ENCODE measurements at places on chromosomes 4 and X.

- no peak for DNase-seq
Measured at GRCh38 chrX:133661962-133662839, 246.9 kb upstream of the GPC4 start.

DNA sequence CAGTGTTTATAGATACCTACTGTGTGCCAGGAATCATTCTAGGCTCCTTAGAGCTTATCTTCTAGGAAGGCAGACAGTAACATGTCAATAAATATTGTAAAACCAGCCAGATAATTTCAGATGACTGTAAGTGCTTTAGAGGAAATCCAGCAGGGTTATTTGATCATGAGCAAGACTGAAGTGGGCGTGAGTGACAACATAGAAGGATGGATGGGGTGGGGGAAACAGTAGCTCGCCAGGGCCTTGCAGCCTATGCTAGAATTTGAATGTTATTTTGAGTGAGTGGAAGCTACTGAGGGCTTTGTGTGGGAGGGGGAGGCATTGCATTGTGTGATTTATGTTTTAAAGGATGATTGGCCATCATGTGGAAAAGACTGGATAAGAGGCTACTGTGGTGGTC is 6.7 kb downstream of the SRD5A3 start:
- DNase-seq, result no peak

DNA sequence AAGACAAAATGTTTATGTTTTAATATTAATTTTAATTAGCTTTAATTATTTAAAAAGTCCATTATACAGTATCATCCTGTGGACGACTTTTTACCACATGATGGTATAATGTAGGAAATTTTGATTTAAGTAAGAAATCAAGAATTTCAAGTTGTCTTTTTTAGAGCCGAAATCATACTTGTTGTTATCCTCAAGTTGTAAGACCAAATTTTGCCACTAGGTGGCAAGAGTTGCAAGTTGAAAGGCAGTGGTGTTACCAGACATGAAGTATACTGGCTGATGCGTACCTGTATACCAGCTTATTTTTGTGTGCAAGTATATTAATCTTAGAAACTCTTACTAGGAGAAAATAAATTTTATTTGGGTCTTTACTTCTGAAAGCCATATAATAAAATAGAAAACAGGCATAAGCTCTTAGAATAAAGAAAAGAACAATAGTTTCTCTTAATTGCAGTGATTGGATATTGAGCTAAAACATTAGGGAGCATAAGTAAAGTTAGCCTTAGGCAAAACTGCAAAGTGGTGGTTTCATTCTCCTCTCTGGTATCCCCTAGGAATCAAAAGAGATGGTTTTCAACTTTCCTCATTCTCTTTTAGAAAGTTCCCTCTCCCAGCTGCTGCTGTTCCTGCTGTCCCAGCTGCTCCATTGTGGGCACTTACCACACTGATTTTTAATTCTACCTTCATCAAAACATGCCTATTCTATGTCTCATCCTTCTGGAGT is 118.0 kb upstream of the WDFY3 start:
- no peak for DNase-seq

DNA sequence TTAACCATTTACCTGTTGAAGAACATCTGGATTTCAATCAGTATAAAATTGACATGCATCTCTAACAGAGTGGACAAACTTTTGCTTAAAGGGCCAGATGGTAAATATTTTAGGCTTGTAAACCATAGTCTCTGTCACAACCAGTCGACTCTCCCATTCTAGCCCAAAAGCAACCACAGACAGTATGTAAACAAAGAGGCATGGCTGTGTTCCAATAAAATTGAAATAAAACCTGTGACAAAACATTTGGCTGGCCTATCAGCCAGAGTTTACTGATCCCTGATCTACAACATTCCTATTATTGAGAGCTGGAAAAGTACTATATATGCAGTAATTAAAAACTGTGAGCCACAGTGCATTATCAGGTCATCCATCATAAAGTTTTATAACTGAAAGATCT is 3.2 kb downstream of the CENPC start:
- DNase-seq, result no peak

DNA sequence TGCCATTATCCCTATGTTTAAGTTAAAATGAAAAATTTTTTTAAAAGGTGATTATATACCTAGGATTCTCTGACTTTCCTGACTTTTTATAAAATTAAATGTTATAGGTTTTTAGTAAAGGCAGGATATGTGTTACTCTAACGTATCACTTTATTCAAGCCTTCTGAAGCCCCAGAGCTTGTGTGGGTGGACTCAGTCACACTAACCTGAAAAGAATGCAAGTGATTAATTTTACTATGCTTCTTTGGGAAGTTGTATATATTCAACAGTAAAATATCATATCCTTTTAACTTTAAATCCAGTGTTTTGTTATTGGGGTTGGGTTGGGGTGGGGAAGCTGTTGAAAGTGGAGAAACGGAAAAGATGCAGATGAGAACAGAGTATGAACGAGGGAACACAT is 22.8 kb downstream of the PDLIM3 start:
- no peak for DNase-seq

- peak; percentile 16 for DNase-seq
Measured at GRCh38 chrX:129654652-129655546, at the start of gene APLN. TSS of gene APLN (minus strand) at chrX:129654956. CDS start at chrX:129654630, 326 bp downstream.

DNA sequence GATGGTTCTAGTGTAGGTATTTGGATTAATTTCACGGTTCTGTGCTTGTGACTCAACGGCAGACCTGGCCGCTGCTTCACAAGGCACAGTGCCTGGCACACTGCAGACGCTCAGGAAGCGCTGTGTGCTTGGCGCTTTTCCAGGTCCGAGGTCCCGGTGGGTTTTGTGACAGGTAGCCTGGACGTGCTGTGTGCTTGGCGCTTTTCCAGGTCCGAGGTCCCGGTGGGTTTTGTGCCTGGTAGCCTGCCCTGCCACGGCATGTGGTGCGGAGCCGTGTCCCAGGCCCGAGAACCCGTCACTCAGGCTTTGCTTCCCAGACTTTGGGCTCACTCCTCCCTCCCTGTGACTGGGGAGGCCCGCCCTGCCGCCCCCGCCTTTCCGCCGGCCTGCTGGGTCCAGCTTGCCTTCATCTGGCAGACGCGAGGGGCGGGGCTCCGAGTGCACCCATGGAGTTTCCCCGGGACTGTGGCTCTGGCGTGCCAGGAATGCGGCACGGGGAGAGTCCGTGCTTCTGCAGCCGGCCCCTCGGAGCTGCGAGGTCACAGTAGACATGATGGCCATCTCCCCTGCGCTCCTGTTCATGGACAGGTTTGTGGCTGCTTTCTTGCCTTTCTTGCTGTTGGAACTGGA is 44.2 kb downstream of the TBC1D14 start:
- no peak for DNase-seq

DNA sequence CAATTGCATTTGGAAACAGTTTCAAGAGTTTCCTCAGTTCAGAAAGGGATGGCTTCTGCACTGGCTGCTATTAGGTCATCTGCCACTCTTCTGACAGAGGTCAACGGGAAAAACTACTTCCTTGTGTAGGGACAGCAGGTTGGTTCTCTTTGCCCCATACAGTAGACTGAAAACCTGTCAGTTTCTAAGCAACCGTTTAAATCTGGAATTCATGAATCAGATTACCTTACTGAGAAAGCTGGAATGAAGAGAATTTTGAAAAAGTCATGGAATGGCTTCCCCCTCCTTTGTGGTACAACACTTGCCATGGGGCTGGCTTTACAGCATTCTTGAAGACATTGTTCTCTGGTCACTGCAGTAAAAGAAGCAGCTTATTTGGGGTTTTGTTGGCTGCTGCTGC is 240.3 kb downstream of the IL1RAPL2 start:
- DNase-seq, result no peak

DNA sequence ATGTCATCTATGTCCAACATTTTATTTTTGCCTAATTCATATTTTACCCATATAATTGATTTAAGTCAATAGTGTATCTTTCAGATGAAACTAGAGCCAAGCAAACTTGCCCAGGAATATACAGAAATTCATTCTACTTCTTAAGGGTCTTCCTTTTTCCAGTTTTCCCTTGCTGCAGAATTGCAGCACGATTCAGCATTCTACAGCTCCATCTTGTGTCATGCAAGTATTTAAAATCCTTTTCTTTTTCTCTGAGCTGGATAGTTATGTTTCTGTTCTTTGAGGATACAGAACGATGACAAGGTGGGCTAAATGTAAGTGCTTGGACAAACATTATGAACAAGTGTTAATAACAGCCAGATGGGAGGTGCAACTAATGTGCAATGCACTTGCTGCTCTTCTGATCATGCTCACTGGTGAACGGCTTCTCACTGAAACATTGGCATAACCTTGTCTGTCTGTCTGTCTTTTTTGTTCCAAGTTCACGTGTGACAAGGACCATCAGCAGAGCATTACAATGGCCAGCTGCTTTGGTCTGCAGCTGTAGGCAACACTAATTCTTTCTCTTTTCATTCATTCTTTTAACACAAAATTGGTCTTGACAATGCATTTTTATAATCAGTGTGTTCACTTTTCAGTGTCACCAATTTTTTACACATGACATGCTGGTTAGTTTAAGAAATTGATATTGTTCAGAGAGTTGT is 1821.7 kb downstream of the ARAP2 start:
- no peak for DNase-seq

DNA sequence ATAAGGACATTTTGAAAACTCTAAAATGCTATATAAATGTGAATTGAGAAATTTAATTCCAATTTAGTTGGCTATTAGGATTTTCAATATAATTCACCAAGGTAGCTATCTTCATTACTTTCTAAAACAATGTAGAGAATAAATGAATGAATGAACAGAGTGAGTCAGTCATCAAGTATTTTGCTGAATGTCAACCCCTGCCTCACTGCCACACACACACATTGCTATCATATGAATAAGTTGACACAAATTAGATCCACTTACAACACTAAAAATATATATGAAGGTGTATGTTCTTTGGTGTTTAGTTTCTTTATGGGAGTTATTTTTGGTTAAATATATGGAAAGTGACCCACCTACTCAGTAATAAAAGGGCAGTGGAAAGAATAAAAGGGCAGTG is 141.4 kb upstream of the SMIM10 start:
- DNase-seq, result no peak

GRCh38 chr4:88275516-88275915 is 8.8 kb downstream of the PPM1K start:
- DNase-seq, result no peak

DNA sequence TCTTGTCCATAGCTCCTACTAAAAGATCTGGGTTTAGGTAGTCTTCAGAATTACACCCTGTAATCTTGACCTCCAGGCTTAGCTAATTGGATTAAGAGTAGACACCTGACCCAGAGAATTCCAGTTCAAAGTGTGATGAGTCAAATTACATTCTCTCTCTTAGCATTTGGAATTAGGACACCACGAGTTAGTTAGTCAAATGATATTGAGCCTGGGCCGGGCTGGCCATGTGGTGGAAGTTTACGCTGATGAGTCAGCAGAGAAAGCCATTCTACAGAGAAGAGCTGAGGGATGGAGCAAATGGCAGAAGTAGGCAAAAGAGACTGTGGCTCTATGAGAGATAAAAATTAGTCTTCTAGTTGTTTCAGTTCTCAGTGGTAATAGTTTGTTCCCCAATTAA is 31.1 kb downstream of the CEP44 start:
- DNase-seq, result no peak

DNA sequence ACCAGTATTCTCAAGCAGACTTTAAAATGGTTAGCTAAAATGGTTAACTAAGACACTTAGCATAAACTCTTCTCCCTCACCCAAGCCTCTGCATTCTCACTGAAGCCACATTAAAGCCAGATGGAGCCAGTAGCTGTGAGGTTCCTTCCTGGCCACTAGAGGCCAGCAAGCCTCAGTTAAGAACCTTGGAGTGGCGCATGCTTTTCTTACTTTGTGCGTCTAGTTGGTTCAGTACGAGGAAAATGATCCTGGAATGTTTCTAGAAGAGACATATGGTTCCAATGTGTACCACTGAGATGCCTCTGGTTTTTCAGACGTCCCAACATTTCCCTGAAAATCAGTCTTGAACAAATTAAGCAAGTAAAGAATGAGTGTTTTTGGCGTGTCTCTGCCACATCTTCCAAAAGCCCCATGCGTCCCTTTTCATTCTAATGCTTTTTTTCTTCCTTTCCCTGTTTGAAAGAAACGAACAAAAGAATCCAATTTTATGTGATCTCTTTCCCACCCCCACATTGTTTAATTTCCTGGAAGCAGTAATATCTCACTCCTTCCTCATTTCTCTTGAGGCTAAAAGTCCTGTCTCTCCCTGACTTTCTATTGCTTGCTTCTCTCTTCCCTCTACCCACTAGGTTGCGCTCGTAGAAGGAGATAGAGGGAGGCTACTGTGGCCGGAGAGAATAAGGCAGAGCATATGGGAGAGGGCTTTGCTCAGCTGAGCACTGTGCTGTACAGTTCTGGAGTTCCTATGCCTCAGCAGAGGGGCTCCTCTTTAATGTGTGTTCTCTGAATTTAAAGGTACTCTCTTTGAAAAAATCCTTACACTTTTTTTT is 82.9 kb upstream of the TAB3 start:
- no peak for DNase-seq

GRCh38 chrX:150623583-150623982 is 55.2 kb downstream of the MTM1 start:
- DNase-seq, result no peak

GRCh38 chrX:27680726-27681125 is 90.6 kb downstream of the DCAF8L2 start:
- DNase-seq, result no peak

DNA sequence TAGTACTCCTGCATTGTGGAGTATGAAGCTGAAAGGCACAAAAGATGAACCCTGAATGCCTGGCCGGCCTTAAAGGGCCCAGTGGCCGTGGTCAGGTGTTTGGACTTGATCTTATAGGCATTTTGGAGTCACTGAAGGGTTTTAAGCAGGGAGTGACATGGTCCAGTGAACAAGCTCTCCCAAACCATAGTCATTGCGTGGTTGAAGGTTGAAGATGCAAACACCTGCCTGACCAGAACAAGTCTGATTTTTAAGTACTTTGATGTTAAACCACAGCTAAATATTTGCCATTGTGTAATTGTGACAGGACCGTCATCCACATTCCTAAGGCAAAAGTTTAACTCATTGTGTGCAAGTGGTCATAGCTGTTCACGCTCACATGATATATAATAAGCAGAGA is 3.3 kb downstream of the STK32B start:
- DNase-seq, result no peak

- no peak for DNase-seq
Measured at GRCh38 chr4:3243136-3243780, 5.7 kb upstream of the MSANTD1 start.

GRCh38 chr4:88382621-88383020 is 4.0 kb downstream of the HERC6 start:
- no peak for DNase-seq

DNA sequence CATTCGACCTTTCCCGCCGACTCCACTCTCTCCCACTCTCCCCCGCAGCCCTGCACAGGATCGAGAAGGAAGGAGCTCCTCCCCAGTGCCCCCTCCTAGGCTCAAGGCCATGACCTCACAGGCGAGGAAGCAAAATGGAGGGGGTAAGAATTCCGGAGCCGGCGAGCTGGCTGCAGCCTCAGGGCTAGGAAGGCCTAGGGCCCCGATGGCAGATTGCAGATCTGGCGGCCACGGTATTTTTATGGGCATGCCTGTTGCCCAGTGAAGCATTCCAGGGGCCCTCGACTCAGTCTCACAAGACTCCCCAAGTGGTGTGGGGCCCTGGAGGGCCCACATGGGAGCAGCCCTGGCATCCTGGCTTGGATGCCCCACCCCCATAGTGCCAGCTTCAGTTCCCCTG is 942 bp upstream of the L1CAM start:
- no peak for DNase-seq

GRCh38 chrX:153471663-153472280 is 1.4 kb upstream of the HAUS7 start:
- no peak for DNase-seq
